A172 (cell line): ENCODE measurements at places on chromosomes 4 and X. TPM values are rescaled to one million over a fixed set of nuclear protein-coding genes. Genes with fewer than 3 reads are reported as not detected.

GPR173 gene
- total RNA-seq = 0.47 and 0.72 TPM in 2 replicates

DNA sequence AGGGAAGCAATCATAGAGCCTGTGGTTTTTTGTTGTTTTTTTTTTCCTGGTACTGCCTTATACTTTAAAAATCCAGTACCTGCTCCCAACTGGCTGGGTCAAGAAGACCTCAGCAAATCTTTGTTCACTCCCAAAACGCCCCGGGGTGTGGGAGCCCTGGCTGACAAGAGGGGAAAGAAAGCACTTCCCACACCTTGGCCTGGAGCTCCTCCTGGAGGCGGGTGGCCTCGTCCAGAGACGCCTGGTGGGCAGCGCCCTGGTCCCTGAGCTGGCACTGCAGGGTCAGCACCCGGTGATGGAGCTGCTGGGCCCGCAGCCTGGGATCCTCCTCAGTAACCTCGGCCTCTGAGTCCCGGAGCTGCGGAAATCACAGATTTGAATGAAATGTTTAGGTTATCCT is 38.2 kb downstream of the C4orf50 start:
- DNase-seq = peak; percentile 55

DNA sequence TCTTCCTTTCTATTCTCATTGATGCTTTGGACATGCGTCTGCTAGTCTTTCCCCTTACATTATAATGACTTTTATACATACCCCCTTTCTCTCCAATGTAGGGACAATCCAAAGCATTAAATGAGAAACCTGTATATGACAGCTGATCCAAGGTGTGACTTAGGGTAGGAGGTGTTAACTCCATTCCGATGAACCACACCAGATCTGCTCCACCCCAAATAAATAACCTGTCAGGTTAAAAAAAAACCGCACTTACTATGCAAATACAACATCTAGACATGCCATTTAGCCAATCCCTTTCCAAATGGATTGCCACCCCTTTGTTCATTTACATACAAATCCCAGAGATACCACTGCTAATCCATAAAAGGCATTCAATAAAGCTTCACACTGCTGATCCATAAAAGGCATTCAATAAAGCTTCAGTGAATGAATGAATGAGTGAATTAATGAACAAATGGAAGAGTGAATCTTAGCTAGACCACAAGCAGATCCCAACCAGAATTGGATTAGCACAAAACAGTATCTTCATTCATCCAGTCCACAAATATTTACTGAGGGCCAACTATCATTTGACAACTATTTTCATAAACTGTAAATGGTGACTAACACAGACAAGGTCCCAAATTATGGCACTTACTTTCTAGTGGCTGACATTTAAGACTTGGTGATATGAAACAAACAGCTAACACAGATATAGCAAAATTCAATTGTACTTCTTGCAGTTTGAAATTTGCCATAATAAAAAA is 158.9 kb upstream of the MAP3K15 start:
- DNase-seq = no peak

OTUD6A gene
- not detected in 2 replicates for total RNA-seq

GRCh38 chr4:183631577-183632198 is 27.3 kb downstream of the RWDD4 start:
- DNase-seq = no peak

PTPN13 gene
- 5.9 and 7.0 TPM in 2 replicates for total RNA-seq

DNA sequence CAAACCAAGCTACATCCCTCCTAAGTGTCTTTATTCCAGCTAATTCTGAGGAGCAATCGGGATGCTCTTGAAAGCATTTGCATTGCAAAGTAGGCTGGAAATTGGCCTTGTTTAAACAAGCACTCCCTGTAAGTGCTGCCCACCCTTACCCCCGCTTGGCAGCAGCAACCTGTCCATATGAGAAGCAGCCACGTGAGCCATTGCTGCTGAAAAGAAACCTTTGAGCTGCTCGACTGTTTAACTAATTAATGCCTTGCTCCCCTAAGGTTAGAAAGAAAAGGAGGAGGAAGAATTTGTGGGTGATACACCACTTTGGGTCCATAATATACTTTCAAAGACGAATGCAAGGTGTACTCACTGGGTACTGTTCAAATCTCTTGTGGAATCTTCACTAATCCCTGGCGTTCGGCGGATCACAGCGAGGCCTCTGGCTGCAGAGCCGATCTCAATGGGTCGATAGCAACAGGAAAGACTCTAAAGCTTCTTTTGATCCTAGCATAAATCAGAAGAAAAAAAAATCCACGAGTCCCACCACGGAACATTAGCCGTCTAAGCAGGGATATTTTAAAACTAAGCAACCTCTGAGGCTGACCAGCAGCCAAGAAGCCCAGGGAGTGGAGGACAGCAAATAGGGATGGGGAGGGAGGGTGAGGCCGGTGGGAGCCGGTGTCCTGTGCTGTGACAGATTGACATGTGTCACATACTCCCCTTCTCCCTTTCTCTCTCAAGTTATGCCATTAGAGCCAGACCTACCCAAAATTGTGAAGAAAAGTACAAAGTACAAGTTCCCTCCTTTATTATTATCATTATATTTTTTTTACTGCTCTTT is 37.2 kb upstream of the MGST2 start:
- no peak for DNase-seq

GRCh38 chr4:121800638-121800960 is 524 bp upstream of the EXOSC9 start:
- DNase-seq = no peak

BEND2 gene
- total RNA-seq = 1.4 and 2.6 TPM in 2 replicates

GRCh38 chr4:176134670-176135069 is 60.7 kb downstream of the SPATA4 start:
- no peak for DNase-seq

DNA sequence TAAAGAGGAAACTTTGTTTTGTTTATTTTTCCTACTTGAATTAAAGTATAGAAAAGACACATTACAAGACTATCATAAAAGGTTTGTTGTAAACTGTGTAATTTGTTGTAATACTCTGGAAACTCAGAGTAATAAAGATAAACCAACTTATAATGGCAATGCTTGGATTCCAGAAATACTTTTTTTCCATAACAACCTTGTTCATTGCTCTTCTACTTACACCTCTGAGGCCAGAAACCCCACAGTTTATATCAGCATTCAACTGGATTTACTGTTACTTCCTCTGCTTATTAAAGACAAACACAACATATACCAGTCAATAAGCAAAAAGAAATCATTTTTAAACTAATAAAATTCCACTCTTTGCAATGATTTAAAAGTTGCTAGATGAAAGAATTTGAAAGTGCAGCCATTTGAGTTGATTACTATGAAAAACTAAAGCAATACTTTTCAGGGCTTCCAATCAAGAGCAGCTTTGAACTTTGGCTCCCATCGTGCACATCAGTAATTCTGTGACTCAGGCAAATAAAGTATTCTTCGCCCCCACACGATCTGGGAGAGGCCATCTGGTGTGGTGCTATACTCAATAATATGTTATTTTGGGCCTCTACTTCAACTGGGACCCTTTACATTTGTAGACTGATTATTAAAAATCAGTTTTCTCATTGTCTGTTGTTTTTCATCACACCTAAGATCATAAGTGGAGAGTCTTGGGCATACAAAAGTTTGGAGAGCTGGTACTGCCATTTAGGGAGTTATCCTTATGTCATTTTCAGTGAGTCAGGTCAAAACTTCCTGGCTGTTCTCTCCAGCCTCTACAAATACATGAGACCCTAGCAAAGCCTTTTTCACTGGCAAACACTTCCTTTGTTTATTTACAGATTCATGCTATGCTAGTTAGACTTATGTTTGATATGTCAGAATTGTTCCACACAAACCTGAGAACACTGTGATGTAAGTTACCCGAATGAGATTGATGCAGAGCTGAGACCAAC is 20.5 kb downstream of the DDIT4L start:
- DNase-seq = no peak

DNA sequence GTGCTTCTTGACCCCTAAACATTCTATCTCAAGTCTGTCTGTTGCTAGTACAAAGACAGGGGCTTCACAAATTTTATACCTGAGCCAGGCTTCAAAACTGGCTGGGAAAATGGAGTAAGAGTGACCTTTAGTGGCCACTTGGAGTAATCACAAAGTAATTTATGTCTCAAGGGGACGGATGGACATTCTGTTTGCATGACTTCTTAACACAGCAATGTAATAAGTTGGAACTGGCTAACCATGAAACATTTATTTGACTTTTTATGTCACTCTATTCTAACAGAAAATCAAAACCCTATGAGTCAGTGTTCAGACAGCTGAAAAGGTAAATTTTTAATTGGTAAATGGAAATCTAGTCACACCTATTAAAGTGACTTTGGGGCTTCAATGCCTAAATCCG is 600.6 kb downstream of the ANKRD50 start:
- peak; percentile 62 for DNase-seq

GRCh38 chr4:99610605-99611175 is 36.1 kb downstream of the MTTP start:
- no peak for DNase-seq
